SJCRH30 (cell line): ENCODE measurements at places on chromosomes 12 and 14. TPM values are rescaled to one million over a fixed set of nuclear protein-coding genes. Genes with fewer than 3 reads are reported as not detected.

- DNase-seq: peak; percentile 32
- H3K4me3 ChIP-seq: no peak overlapping the region
- H3K27me3 ChIP-seq: no peaks in the 10 kb centered on the region; the same call in 1 of the 2 replicates
- H3K36me3 ChIP-seq: no peaks in the 10 kb centered on the region
- H3K4me1 ChIP-seq: no peaks in the 10 kb centered on the region
- H3K27ac ChIP-seq: no peak overlapping the region
Measured at GRCh38 chr12:32983968-32984367, 87.4 kb upstream of the PKP2 start.

Gene TPPP2
- total RNA-seq: not detected in 2 replicates

- no peaks in the 10 kb centered on the region for H3K27me3 ChIP-seq
- H3K36me3 ChIP-seq: no peaks in the 10 kb centered on the region
- H3K27ac ChIP-seq: no peak overlapping the region
- no peak for DNase-seq
- H3K4me3 ChIP-seq: no peak overlapping the region
Measured at GRCh38 chr12:117141097-117141898, 42.1 kb upstream of the TESC start.

GRCh38 chr12:1797011-1797901 is 23.1 kb upstream of the LRTM2 start:
- no peak overlapping the region for H3K4me3 ChIP-seq
- no peaks in the 10 kb centered on the region for H3K27me3 ChIP-seq
- peaks cover 10% of the 10 kb centered on the region; the same call in 1 of the 2 replicates for H3K4me1 ChIP-seq
- H3K27ac ChIP-seq: no peak overlapping the region
- no peak for DNase-seq
- no peaks in the 10 kb centered on the region for H3K36me3 ChIP-seq

Gene MANSC4
- not detected in 2 replicates for total RNA-seq

GRCh38 chr14:35277179-35277578 is 15.0 kb upstream of the PSMA6 start:
- peaks cover 3% of the 10 kb centered on the region; the same call in 1 of the 2 replicates for H3K36me3 ChIP-seq
- H3K27me3 ChIP-seq: no peaks in the 10 kb centered on the region
- H3K27ac ChIP-seq: no peak overlapping the region
- DNase-seq: no peak

DNA sequence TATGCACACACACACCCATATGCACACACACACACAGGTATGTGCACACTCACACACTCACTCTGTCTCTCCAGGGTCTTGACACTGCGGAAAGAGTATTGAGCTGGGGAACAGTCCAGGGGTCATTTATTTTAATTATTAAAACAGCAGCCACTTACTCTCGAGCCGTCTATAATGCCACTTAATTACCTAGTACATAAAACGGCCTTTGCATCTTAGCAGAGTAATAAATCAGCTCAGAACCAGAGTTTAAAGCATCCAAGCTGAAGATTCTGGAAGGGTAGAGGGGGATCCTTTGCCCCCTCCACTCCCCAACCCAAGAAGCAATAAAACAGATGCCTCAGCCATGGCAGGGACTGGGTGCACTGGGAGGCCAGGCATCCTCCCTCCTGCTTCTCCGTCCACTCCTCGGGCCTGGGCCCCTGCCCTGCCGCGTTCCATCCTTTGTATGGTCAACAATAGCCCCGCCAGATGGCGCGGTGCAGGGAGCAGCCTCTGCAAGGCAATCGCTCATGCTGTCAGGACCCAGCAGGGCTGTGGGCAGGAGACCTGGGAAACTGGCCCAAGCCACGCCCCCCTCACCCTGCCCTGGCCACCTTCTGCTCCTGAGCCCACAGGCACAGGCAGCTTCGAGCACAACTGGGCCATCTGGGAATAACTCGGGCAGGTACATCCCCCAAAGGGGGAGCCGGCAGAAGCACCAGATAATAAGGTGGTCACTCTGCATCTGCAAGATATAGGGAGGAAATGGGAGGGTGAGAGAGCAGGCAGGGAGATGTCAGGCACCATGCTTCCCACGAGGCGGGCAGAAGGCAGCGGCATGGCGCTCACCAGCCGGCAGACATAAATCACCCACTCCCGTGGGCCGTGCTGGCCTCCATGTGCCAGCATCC is 40.9 kb downstream of the CCDC85C start:
- no peak overlapping the region for H3K4me3 ChIP-seq
- DNase-seq: peak; percentile 74
- no peaks in the 10 kb centered on the region for H3K36me3 ChIP-seq
- H3K27ac ChIP-seq: no peak overlapping the region
- peaks cover 14% of the 10 kb centered on the region; the same call in 1 of the 2 replicates for H3K4me1 ChIP-seq

- no peak for DNase-seq
- no peaks in the 10 kb centered on the region for H3K27me3 ChIP-seq
- H3K4me1 ChIP-seq: no peaks in the 10 kb centered on the region
- peaks cover 61% of the 10 kb centered on the region for H3K36me3 ChIP-seq
Measured at GRCh38 chr12:121423682-121424623, 24.0 kb downstream of the RNF34 start.

Gene DHH
- 0.04 and 0.13 TPM in 2 replicates for total RNA-seq

- no peaks in the 10 kb centered on the region for H3K4me1 ChIP-seq
- H3K27ac ChIP-seq: no peak overlapping the region
- DNase-seq: peak; percentile 42
- H3K27me3 ChIP-seq: no peaks in the 10 kb centered on the region
- H3K36me3 ChIP-seq: peaks cover 18% of the 10 kb centered on the region
Measured at GRCh38 chr14:70567791-70568190, 32.7 kb downstream of the MED6 start.

DNA sequence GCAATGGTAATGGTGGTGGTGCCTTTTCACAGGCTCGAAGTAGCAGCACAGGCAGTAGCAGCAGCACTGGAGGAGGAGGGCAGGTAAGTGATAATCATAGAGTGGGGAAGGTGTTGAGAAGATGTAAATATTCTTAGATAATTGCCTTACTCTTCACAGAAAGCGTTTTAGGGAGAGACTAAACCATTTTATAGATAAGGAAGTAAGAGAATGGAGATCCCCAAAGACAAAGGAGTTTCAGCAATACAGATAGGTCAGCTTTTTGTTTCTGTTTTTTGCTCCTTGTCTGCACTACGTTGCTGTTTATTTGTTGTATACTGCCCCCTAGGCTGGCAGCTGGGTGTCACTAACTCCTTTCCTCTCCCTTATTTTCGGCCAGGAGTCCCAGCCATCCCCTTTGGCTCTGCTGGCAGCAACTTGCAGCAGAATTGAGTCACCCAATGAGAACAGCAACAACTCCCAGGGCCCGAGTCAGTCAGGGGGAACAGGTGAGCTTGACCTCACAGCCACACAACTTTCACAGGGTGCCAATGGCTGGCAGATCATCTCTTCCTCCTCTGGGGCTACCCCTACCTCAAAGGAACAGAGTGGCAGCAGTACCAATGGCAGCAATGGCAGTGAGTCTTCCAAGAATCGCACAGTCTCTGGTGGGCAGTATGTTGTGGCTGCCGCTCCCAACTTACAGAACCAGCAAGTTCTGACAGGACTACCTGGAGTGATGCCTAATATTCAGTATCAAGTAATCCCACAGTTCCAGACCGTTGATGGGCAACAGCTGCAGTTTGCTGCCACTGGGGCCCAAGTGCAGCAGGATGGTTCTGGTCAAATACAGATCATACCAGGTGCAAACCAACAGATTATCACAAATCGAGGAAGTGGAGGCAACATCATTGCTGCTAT is 2.0 kb downstream of the SP1 start:
- peak; percentile 24 for DNase-seq
- H3K27me3 ChIP-seq: no peaks in the 10 kb centered on the region
- peaks cover 43% of the 10 kb centered on the region for H3K36me3 ChIP-seq
- peaks cover 7% of the 10 kb centered on the region; the same call in 1 of the 2 replicates for H3K4me1 ChIP-seq
- H3K4me3 ChIP-seq: no peak overlapping the region

DNA sequence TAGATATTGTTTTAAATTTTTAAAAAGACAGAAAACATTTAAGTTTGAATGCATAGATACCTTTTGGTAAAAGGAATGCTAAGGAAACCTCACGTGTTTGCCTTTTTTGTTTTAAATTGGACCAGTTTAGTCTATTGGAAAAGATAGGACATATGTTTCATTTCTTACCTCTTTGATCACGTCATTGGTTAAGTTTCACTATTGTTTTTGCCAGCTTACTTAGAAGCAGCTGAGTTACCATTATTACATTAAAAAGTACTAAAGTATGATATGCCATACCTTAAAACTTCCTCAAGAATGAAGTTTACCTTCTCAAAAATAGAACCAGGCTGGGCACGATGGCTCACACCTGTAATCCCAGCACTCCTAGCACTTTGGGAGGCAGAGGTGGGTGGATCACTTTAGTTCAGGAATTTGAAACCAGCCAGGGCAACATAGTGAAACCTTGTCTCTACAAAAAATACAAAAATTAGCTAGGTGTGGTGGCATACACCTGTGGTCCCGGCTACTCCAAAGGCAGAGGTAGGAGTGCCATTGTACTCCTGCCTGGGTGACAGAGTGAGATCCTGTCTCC is 54.4 kb downstream of the SRGAP1 start:
- peaks cover 2% of the 10 kb centered on the region; the same call in 1 of the 2 replicates for H3K4me1 ChIP-seq
- no peak for DNase-seq

DNA sequence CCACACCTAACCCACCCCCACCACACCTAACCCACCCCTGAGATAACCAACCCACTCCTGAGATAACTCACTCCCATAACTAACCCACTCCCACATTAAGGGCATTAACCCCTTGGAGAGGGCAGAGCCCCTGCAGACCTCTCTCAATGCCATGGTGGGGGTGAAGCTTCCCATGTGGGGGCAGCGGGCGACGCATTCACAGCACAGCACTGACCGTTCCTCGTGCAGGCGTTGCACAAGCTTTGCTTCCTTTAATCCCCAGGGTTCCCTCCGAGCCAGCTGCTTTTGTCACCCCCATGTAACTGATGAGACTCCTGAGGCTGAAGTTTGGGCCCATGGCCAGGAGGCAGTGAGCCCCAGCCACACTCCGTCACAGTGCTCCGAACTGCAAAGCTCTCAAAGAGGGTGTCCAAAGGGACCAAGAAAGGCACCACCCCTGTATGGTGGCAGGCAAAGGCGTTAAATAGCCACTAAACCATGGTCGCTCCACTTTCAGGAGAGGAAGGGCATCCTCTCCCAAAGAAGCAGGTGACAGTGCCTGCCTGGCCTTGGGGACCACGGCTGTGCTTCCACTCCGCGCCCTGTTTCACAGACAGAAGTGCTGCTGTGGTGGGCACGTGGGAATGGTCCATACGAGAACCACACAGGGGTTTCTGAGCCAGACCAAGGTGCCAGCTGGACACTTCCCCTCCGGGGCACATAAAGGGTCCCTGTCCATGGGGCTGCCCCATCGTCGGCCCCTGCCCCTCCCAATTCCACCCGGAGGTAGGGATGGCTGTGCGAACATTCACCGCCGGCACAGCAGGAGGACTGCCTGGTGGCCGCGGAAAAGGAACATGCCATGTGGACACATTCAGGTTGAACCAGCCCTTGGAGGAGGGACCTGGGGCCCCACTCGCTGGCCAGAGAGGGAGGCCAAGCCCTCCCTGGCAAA is 28.3 kb downstream of the GALNT9 start:
- H3K36me3 ChIP-seq: no peaks in the 10 kb centered on the region
- H3K27ac ChIP-seq: no peak overlapping the region
- no peaks in the 10 kb centered on the region for H3K27me3 ChIP-seq
- no peak for DNase-seq
- no peak overlapping the region for H3K4me3 ChIP-seq

Gene TAS2R46
- total RNA-seq: 1.2 and 2.3 TPM in 2 replicates

DNA sequence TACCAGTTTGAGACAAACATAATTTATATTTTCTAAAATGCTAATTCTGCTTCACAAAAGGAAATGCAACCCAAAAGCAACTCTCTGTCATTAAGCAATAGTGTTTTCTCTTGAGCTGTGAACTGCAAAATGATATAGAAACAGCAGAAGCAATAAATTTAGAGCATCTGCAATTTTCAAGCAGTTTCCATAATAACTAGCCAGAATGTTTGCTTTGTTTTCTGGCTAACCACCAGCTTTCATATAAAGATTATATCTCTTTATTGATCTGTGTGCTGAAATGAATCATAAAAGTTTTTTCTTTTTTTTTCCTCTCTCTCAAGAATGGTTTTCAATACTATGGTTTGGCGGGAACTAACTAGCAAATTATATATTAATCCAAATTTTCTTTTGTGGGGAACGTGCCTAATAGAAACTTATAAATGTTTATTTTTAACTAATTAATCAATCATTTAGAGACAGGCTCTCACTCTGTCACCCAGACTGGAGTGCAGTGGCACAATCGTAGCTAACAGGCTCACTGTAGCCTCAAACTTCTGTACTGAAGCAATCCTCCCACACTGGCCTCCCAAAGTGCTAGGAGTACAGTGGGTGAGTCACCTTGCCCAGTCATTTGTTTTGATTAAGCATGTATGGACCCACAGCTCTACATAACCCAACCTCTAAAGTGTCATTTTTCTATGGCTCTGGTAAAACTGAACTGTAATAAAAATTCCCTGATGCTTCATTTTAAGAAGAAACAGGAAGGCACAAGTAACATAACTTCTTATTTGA is 830.1 kb upstream of the MGAT4C start:
- H3K27me3 ChIP-seq: no peaks in the 10 kb centered on the region
- no peak for DNase-seq
- H3K4me3 ChIP-seq: no peak overlapping the region
- no peaks in the 10 kb centered on the region for H3K36me3 ChIP-seq
- no peaks in the 10 kb centered on the region for H3K4me1 ChIP-seq

DNA sequence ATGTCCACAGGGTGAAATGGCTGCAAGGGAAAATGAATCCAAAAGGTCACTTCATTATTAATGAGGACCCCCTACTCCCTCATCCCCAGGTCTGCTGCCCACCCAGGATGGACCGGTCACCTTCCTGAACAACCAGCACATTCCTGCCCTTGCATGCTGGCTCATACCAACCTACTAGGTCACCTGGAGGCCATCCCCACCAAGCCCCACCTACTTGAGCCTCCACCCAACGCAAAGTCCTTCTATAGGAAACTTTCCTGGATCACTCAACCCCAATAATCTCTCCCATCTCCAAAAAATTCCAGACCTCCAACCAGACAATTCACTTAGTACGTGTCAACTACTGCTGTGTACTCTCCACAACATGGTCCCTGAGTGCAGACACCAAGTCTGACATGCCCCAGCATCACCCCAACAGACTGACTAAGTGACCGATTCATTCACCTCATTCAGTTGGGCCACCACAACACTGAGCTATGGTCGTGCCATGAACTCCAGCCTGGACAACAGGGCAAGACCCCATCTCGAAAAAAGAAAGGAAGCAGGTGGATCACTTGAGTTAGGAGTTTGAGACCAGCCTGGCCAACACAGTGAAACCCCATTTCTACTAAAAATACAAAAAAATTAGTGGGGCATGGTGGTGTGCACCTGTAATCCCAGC is 18.1 kb downstream of the CLMN start:
- peaks cover 2% of the 10 kb centered on the region; the same call in 1 of the 2 replicates for H3K36me3 ChIP-seq
- DNase-seq: no peak
- H3K4me1 ChIP-seq: peaks cover 29% of the 10 kb centered on the region
- H3K27me3 ChIP-seq: no peaks in the 10 kb centered on the region
